ENCODE measurements at places on chromosomes 1 and 21.

- no peak for DNase-seq
These were observed 79.6 kb upstream of the AK4 start for GRCh38 chr1:65068202-65069010.

- DNase-seq = no peak
These were observed 35.7 kb upstream of the ZZZ3 start for GRCh38 chr1:77718181-77718580.

- DNase-seq = no peak
These were observed 38.0 kb upstream of the HLX start for GRCh38 chr1:220841293-220841692.

DNA sequence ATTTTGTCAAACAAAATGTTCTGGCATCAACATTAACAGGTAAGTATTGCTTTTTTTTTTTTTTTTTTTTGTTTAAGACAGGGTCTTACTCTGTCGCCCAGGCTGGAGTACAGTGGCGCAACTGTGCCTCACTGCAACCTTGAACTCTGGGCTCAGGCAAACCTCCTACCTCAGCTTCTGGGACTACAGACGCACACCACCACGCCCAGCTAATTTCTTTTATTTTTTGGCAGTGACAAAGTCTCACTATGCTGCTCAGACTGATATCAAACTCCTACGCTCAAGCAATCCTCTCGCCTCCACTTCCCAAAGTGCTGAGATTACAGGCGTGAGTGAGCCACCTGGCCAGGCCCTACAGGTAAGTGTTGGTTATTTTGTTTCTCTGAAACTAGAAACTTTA lies 2.4 kb downstream of the TUT4 start:
- DNase-seq = no peak

DNA sequence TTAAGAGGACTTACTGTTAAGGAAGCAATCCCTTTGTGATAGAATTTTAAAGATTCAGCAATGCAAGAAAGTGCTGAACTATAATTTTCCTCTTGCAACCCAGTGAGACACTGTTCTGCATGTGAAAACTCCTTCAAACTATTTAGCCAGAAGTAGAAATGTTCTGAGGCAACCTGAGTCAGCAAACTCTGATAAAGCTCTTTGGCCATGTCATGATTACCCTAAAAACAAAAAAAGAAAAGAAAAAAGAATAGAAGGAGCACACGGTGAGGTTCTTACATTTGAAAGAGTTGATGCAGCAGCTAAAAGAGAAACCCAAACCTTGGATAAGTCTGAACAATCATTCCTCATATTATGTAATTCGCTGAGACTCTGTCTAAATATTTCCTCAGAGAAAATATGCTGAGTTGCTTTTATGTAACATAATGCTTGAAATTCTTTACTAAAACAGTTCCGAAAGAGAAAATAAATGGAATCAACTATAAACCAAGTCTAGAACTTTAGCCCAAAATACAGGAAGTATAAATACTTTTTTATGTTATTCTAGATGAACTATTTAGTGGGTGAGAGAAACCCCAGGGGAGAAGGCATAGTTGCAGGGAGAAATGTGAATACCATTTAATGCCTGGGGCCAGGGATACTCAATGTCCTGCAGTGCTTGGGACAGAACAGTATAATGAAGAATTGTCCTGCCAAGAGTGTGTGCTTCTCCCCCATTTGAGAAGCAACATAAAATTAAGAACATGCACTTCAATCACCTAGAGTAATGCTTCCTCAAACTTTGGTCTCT lies 60.0 kb downstream of the INTS7 start:
- DNase-seq = no peak

GRCh38 chr1:111392042-111392441 lies 35.5 kb downstream of the OVGP1 start:
- DNase-seq = no peak

DNA sequence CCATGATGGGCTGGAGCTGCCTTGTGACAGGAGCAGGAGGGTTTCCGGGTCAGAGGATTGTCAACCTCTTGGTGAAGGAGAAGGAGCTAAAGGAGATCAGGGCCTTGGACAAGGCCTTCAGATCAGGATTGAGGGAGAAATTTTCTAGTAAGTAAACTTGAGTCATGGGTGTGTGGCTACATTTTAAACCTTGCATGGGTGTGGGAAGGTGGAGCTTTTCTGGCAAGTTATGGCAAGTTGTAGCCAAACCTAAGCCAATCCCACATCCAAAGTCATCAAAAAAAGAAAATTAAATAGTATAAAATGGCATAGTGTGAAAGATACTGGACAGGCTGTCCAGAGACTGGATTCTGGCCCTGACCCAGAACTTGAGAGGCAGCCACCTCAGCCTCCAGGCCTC lies 39.8 kb upstream of the HSD3B1 start:
- DNase-seq = no peak

DNA sequence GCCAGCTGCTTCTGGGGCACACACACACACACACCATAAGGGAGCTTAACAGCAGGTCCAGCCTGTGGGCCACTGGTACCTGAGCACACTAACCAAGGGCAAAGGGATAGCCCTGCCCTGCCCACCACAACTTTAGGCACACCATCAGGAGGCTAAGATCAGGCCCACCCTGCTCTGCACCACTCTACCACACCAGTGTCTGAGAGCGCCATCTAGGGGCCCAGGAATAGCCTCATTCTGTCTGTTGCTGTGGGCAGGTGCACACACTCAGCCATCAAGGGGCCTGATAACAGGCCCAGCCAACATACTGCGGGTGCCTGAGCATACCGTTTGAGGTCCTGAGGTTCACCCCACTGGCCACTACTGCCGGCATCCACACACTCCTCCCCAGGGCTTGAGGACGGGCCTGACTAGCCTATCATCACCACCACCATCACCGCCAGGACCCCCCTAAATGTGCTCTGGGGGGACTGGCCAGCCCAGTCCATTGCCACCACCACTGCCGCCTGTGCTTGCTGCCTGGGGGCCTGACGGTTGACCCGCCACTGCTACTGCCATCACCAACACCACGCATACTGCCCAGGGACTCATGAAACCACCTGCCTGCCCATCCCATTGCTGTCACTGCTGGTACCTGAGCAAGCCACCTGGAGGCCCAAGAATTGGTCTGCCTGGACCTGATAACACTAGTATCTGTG lies 31.3 kb downstream of the NSL1 start:
- no peak for DNase-seq

DNA sequence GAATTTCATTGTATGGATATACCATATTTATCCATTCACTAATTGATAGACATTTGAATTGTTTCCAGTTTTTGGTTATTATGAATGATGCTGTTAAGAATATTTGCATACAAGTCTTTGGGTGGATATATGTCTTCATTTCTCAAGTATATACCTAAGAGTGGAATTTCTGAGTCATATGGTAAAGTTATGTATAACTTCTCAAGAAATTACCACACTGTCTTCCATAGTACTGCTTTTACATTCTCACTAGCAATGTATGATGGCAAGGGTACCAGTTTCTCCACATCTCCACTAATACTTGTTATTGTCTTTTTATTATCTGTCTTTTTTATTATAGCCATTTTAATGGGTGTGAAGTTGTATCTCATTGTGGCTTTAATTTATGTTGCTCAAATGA lies 74.6 kb upstream of the TENT5C start:
- DNase-seq = no peak

DNA sequence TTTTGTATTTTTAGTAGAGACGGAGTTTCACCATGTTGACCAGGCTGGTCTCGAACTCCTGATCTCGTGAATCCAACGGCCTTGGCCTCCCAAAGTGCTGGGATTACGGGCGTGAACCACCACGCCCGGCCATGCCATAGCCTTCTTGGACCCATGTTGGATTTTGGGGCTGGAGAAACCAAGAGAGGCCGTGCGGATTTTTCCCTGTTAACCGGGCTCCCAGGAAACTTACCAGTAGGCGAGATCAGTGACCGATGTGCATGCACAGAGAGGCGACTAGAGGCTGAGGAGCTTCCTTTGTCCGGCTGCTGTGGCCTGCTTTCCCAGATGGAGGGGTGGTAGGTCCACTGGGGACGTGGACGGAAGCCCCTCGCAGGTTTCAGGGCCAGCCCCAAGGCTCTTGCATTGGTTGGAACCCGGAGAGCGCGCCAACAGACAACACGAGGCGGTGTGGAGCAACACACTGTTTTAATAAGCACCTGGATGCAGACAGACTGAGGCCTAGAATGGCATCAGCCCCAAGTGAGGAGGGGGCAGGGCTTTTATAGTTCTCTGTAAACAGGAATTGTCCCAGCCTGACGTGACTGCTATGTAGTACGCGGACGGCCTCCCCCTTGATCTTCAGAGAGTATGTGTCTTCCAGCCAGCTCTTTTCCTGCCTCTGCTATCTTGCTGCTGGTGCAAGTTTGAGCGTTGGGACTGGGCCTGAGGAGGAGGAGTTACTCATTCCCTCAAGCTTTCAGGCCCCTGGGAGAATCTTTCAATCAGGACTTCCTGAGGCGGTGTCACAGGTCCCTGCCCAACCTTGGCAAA lies at the start of gene ERVH48-1:
Gene ERVH48-1 (minus strand): TSS at position 517 of the 813 bp plus-strand sequence. CDS start 6,624 bp downstream, outside the sequence.
- no peak for DNase-seq

DNA sequence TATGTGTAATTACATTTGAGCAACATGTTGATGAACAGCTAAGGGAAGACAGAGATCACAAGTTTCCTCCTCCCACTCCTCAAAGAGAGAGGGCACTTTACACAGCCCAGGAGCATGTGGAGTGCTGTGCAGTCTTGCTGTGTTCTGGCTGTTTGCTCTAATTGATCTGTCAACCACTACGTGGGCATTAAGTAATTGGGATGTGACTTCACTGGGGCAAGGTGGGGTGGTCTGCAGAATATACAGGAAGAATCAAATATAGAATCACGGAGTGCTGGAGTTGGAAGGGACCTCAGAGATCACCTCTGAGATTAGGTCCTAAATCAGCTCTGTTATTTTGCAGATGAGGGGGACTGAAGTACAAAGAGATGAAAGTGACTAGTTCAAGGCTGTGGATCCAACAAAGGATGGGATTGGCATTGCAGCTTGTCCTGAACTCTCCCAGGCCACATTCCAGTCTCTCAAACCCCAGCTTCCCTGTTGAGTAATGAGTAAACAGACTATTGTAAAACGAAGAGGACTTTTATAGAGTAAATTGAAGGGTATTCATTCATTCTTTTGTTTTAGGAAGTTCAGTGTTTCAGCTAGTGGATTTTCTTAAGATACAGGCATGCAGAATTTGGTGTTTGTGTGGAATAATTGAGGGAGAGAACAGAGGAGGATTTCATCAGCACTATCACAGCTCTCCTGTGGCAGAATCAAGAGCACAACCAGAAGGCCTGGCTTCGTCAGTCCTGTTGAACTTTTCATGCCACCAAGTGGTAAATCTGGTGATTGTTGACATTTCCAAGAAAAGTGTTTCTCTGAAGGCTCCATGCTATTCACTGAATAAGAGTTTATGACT lies 22.4 kb downstream of the NOS1AP start:
- no peak for DNase-seq

- DNase-seq = no peak
These were observed 117.5 kb upstream of the HOOK1 start for GRCh38 chr1:59697150-59697800.

DNA sequence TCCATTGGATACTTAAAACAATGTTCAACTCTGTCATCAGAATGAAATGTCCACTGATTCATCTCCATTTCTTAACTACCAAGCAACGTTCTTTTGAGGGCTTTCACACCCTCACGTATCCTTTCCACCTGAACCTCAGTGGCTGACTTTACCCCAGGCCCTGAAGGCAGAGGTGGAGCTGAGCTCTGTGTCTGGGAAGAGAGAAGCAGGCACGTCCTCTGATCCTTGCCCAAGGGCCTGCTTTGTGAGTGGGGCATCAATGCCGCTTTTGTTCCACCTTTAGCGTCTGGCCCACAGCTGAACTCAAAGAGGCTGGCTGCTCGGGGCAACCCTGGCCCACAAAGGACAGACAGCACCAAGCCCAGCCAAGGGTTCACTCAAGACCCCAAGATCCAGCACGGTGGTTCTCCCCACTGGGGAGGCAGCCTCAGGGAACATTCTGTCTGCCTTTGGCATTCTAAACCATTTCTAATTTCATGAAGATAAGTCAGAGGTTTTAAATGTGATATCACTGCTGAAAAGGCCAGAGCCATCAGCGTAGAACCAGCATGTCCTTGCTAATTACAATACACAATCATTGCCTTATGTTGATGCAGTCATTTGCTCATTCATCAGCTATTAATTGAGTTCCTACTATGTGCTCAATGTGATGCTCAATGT lies 126.0 kb upstream of the UBE2U start:
- peak; percentile 64 for DNase-seq

DNA sequence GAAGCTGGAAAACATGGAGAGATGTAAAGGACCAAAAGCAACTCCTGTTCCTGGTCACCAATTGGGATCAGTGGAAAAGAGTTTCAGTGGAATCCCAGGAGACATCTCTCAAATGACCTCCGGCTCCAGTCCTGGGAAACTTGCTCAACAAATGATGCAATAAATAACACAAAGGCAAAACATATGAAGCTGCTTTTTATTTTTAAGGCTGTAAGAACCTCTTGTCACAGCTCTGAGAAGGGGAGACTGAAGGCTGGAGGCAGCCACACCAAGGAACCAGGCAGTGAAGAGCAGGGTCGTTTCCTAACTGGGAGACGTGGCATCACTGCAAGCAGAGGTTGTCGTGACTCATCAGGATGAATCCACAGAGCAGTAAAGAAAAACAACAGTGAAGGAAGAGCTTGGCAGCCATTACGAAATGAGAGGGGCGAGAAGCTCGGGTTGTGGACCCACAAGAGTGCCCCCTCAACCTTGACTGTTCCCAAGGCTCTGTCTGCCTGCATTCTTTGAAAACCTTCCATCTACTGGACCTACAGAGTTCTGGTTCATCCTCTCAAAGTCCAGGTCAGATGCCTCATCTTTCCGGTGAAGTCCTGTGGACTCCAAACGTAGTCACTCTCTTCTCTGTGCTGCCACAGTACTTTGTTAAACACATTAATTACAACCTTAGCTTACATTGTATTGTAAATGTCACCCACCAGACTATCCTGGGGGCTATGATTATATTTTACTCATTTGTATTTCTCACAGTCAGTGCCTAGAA lies 32.1 kb downstream of the JAK1 start:
- peak; percentile 71 for DNase-seq

- no peak for DNase-seq
These were observed 24.3 kb downstream of the PER3 start for GRCh38 chr1:7808253-7808844.

DNA sequence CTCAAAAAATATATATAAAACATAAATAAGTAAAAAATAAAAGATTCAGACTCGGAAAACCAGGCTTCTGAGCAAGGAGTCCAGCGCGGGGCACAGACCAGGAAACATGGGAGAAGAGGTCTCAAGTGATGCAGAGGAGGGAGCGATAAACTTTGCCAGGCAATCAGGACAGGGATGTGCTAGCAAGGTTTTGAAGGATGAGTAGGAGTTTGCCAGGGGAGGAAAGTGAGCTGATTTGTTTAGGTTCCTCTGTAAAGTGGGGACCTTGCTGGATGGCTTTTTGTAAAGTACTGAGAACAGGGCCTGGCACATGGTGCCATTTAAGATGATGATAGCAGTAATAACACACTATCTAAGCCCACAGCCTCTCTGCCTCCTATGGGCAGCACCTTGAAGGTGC lies 86.1 kb downstream of the SPSB1 start:
- no peak for DNase-seq

- no peak for DNase-seq
These were observed 196.5 kb downstream of the TPR start for GRCh38 chr1:186178426-186179043.

- DNase-seq = no peak
These were observed 18.9 kb upstream of the USP24 start for GRCh38 chr1:55234016-55234415.
